NCI-H1048 (cell line): ENCODE measurements at places on chromosomes 12 and 14.
A peak's percentile ranks its signal among the peaks of the same experiment; 100 is the strongest.

DNA sequence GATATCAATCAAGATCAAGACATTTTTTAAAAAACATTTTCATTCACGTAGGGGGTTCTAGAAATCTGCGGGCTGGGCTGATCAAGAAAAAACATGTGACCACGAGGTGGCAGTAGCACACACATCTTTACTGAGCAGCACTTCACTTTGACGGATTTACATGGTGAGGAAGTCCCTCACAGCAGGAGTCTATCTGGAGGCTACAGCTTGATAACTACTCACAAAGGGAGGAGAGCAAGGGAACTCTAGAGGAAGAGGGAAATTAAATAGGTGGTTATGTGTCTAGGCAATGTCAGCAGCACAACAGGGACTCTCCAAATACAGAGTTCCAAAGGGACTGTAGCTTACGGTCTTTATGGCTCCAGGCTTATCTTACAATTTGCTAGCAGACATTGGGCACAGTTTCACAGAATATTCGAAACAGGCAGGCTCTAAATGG, 248.1 kb downstream of the DPY19L2 start:
- peak; percentile 42 for DNase-seq

GRCh38 chr12:121534495-121535148, 46.2 kb downstream of the KDM2B start:
- no peak for DNase-seq

GRCh38 chr12:88361493-88361892, 218.8 kb downstream of the KITLG start:
- DNase-seq, result no peak

DNA sequence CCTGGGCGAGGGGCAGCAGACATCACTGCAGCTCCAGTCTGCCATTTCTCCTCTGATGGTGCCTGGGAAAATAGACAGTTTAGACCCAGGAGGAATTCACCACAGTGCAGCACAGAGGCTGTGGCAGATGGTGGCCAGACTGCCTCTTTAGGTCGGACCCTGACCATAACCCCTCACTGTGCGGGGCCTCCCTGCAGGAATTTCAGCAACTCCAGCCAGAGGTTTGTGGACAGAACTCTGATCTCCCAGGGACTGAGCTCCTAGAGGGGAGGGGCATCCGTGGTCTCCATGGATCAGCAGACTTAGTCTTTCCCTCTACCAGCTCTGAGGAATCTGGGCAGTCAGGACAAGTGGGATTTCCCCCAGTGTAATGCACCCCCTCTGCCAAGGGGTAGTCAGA, 106.5 kb downstream of the ZC3H14 start:
- DNase-seq, result no peak

- no peak for DNase-seq
Observed at GRCh38 chr12:19148860-19149259, 19.3 kb downstream of the PLEKHA5 start.

- peak; percentile 65 for DNase-seq
Observed at GRCh38 chr14:61456720-61457119, 135.3 kb downstream of the PRKCH start.

DNA sequence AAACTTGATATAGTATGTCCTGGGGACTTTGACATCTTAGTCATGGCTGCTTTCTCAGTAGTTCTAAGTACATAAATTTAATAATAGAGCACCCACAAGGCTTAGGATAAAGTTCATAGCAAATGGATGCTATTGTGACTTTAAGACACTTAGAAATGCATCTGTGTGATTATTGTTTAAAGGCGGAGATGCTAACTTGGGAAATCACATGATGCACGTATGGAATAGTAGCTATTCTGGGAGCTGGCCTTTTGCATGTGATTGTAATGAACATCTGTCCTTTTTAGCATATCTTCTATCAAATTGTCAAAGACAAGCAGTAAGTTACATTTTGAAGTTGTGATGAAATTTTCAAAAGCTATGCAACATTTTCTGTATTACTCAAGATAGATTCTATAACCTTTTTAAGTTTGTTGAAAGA, 46.7 kb upstream of the ATP2A2 start:
- no peak for DNase-seq

DNA sequence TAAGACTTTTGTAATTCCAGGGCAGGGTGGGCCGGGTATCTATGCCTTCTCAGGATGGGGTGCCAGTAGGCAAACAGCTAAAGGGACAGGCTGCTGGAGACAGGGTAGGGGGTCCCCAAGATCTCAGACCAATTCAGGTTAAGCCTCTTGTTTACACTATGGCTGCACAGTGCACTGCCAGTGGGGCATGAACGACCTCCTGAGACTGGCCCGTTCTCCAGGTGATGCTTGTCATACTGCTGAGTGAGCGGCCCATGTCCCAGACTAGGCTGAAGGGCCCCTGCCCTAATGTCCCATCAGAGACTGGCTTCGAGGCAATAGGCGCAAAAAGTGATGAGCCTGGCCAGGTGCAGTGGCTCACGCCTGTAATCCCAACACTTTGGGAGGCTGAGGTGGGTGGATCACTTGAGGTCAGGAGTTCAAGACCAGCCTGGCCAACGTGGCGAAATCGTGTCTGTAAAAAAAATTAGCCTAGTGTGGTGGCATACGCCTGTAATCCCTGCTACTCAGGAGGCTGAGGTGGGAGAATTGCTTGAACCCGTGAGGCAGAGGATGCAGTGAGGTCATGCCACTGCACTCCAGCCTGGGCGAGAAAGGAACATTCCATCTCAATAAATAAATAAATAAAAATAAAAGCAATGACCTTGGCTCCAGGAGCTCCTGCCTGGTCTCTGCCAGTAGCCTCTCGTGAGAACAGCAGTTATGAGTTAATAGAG, 12.6 kb downstream of the SLC25A29 start:
- DNase-seq, result no peak

DNA sequence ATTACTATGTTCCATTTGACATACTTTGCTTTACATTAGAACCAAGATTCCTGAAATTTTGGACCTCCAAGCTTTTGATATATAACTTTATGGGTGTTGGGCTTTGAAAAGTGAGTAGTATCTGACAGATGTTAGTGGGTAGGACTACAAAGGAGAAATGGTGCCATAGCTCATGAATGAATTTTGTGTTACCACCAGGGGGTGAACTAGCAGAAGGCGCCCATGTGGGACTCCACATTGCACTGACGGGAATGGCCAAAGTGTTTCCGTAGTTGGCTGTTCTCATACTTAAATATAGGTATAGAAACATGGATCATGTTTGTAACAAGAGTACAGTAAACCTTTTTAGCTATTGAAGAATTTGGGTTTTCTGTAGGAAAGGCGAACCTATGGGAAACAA, 337.5 kb downstream of the FLRT2 start:
- DNase-seq, result no peak

GRCh38 chr14:78104160-78104559, 66.0 kb upstream of the NRXN3 start:
- DNase-seq, result no peak

GRCh38 chr12:54950071-54950727, 34.4 kb downstream of the TESPA1 start:
- no peak for DNase-seq

- DNase-seq, result no peak
Observed at GRCh38 chr14:95541932-95542930, 7.4 kb downstream of the GLRX5 start.

DNA sequence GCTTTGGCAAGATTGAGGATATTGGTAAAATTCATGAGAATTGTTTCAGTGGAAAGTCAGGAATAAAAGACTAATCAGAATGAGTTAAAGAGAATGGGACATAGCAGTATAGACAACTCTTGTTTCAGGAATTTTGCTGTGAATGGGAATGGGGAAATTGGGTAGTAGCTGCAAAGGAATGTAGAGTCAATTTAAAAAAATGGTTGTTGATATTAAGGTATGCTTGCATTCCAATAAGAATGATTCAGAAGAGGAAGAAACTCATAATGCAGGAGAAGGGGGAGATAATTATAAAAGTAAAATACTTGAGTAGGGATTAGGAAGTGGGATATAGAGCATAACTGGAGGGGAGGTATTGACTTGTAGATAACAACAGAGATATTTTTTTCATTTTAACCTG, 40.7 kb downstream of the MNAT1 start:
- no peak for DNase-seq

DNA sequence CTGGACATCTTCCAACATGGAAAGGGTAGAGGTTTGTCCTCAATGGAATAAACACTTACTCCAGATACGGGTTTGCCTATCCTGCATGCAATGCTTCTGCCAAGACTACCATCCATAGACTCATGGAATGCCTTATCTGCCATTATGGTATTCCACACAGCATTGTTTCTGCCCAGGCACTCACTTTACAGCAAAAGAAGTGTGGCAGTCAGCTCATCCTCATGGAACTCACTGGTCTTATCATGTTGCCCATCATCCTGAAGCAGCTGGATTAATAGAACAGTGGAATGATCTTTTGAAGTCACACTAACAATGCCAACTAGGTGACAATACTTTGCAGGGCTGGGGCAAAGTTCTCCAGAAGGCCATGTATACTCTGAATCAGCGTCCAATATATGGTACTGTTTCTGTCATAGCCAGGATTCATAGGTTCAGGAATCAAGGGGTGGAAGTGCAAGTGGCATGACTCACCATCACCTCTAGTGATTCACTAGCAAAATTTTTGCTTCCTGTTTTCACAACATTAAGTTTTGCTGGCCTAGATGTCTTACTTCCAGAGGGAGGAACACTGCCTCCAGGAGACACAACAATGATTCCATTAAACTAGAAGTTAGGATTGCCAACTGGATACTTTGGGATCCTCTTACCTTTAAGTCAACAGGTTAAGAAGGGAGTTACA, 140.4 kb downstream of the SLC35F4 start:
- DNase-seq, result no peak

GRCh38 chr12:25455696-25456095, 97.4 kb downstream of the LMNTD1 start:
- DNase-seq, result no peak

- no peak for DNase-seq
Observed at GRCh38 chr12:128138125-128138524, 128.8 kb upstream of the TMEM132C start.

GRCh38 chr14:90742729-90743128, 73.5 kb downstream of the TTC7B start:
- DNase-seq, result no peak

- no peak for DNase-seq
Observed at GRCh38 chr12:45959728-45960127, 30.6 kb downstream of the SCAF11 start.

- no peak for DNase-seq
Observed at GRCh38 chr12:97630356-97630755, 167.8 kb downstream of the RMST start.

DNA sequence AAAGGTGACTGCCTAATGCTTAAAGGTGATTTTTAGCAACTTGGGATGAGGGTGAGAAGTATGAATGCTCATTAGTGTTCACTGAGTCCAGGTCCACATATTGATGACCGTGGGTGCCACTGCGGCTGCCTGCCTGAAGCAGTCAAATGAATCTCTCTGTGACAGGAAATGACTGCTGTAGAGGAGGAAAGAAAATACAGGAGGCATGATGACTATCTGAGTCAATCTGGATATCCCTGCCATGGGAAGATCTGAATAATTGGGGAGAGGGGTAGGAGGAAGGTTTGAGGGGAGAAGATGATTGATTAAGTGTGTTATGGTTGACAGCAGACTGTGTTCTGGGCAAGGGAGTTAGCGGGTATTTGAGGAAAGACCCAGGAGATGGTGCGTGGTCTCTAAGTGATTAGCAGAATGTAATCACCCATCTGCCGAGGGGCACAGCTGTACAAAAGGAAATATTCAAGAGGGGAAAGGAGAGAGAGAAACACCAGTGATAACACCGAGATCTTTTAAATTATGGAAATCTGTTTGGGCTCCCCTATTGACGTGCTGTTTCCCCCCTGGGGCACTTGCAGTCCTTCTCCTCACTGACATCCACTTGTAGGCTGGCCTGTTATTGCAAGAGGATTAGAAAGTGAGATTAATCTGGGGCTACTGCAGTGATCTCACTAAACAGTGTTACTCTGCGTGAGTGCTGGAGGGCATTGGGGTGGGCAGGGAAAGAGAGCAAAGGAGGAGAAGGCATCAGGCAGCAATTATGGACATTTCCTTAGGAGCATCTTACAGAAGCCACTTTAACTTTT, 97.7 kb downstream of the AKAP6 start:
- DNase-seq, result no peak

DNA sequence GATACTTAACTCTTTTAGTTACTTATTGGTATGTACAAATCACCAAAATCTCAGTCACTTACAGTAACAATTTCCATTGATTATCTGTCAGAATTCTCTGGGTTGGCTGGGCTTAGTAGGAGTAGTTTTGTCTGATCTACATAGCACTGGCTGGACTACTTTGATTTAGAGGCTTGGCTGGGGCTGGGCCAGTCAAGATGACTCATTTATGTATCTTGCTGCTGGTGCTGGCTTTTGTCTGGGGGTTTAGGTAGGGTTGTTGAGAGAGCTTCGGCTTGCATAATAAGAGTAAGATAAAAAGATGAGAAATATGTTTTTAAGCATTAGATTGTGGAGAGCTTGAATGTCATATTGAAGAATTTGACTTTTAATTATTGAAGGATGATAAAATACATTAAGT, 1093.7 kb downstream of the SLC6A15 start:
- DNase-seq, result no peak

DNA sequence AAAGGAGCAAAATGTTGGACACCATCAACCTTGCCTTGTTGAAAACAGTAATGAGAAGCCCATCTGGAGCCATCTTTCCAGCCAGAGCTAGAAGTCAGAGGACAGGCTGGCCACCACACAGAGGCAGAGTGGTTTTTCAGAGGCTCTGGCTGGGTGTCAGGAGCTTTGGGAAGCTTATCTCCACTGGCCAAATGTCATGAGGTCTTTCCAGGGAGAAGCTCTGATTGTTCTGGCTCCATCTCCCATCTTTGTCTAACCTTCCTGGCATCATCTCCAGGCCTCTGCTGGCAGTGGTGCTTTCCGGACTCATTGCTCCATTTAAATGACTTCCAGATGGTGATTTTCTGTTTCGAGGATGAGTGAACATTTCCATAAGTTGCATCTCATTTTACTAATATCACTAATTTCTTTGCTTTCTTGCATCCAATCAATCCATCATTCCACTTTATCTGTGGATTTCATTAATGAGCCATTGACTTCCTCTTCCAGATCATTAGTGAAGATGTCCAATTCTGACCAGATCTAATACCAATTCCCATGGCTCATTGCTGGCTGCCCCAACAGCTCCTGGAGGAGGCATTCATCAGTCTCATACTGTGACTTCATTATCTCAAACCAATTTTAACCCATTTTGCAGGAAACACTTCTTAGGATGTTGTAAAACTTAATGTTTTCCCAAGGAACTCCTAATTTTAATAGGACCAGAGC, 35.3 kb upstream of the TMTC1 start:
- DNase-seq, result no peak

GRCh38 chr12:82694276-82694675, 7.6 kb downstream of the TMTC2 start:
- no peak for DNase-seq
